ENCODE measurements at places on chromosomes 6 and 20.
A peak's percentile ranks its signal among the peaks of the same experiment; 100 is the strongest.

DNA sequence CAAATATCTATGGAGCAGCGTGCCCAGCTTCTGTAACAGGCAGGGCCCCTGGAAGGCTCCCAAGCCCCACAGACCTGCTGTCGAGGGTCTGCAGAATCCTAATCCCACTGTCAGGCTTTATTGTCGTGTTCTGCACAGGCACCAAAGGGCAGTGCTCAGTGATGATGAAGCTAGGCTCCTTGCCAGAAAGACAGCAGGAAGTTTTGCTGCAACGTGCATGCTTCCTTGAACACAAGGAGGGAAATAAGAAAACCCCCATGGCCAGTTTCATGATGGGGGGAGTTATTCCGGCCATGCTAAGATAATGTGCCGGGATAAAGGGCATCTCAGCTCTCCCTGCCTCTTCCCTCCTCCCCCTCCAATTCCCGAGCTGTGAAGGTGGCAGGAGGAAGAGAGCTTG, 109.4 kb upstream of the KCNG1 start:
- DNase-seq: no peak

DNA sequence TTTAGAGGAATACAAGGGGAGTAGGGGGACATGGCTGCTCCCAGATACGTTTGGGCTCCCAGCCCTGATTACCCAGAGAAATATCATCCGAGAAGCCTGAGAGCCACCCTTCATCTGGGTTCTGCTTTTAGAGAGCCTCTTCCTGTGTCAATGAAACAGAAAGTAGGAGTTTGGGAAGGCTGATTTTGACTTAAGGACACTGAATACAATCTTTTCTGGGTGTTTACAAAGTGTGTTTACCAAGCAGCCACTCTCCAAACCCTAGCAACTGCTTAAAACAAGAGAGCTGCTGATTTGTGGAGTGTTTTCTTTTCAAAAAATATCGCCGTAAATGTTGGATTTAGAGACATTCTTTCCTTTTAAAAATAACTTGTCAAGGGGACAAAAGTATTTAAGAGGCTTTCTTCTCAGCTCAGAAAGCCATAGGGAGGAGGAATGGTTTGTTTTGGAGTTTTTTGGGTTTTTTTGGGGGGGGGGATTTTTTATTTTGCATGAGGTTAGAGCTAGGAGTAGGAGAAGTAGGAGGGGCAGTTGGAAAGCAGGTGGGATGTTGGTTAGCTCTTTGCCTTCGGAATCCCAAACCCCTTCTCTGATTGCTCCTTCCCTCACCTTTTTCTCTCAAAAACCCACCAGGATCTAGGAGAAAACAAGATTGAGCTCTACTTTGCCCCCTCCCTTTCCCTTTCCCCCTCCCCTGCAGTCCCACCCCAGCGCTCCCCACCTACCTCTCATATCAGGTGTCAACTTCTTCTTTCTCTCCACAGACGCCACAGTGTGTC, 12.4 kb downstream of the MAFB start:
- DNase-seq: no peak

- DNase-seq: no peak
Measured at GRCh38 chr6:37922563-37922962, 103.0 kb downstream of the ZFAND3 start.

GRCh38 chr20:23227274-23227673, 123.3 kb upstream of the NXT1 start:
- DNase-seq: no peak

DNA sequence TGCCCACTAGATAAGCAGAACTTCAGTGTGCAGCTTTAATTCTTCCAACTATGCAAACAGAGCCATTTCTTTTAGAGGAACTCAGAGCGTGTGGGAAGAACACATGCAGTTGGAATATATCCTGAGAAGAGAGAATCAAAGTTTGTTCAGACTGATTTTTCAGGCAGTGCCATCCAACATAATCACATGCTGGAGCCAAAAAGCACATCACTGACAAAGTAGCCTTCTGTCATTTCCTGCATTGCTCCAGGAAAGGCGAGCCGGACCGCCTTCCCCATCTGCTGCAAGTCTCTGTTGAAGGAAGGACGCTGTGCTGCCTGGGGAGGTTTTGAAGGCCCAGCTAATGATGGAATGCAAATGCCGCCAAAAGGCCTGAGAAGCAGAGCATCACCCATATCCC, 98.4 kb downstream of the DOK5 start:
- no peak for DNase-seq

DNA sequence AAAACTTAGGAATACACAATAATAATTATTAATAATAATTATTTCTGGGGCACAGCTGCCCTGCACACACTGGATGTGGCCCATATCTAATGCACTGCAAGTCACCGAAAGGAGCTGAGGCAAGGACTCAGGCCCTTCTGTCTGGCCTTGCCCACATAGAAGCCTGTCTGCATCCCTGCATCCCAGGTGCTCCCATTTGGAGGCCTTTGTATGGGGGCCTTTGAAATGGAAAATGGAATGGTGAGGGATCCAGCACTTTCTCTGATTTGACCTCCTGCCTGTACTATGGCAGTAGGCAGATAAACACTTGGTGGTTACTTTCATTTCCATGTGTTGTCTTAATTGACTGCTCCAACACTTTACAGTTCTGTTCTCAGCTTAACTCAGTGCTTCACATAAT, 75.7 kb upstream of the PTCHD4 start:
- no peak for DNase-seq

- DNase-seq: no peak
Measured at GRCh38 chr6:38797391-38797790, 82.3 kb downstream of the DNAH8 start.

- no peak for DNase-seq
Measured at GRCh38 chr6:82872185-82872584, 193.5 kb downstream of the UBE3D start.

- DNase-seq: no peak
Measured at GRCh38 chr20:57433657-57434389, 42.6 kb downstream of the RBM38 start.

DNA sequence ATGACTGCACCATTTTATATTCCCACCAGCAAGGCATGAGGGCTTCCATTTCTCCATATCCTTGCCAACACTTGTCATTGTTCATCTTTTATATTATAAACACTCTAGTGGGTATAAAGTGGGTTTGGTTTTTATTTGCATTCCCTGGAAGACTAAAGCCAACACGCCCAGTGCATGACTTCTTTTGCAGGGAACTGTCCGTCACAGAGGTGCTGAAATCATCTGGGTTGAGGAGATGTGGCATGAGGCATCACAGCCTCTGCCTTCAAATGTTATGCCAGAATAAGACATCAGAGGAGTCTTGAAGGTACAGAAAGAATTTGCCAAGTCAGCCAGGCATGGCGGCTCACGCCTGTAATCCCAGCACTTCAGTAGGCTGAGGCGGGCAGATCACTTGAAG, 29.9 kb upstream of the FAM210B start:
- no peak for DNase-seq

DNA sequence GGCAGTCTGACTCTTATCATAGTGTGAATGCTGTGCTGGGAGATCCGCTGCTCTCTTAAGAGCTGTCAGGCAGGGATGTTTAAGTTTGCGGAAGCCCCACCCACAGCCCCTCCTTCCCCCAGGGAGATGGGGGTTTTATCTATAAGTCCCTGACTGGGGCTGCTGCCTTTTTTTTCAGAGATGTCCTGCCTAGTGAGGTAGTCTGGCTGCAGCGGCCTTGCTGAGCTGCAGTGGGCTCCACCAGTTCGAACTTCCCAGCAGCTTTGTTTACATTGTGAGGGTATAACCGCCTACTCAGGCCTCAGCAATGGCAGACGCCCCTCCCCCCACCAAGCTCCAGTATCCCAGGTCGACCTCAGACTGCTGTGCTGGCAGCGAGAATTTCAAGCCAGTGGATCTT, 75.7 kb upstream of the UST start:
- no peak for DNase-seq

DNA sequence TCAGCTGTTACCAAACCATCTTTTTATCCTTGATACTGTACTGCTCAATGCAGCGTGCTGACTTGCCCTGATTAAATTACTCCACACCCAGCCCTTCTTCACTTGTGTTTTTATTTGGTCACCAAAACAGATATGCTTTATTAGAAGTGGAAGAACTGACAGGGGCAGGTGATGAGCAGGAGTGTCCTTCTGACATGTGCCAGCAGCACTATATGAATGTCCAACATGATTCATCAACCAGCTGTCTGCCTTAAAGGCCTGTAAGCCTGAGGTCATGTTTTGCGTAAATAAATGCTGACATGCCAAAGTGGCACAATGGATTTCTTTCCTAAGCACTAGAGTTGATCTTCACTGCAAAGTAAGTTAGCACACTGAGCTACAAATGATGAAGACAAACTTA, 15.4 kb downstream of the POPDC3 start:
- DNase-seq: no peak

- DNase-seq: no peak
Measured at GRCh38 chr20:58706975-58707681, 14.5 kb downstream of the NPEPL1 start.

DNA sequence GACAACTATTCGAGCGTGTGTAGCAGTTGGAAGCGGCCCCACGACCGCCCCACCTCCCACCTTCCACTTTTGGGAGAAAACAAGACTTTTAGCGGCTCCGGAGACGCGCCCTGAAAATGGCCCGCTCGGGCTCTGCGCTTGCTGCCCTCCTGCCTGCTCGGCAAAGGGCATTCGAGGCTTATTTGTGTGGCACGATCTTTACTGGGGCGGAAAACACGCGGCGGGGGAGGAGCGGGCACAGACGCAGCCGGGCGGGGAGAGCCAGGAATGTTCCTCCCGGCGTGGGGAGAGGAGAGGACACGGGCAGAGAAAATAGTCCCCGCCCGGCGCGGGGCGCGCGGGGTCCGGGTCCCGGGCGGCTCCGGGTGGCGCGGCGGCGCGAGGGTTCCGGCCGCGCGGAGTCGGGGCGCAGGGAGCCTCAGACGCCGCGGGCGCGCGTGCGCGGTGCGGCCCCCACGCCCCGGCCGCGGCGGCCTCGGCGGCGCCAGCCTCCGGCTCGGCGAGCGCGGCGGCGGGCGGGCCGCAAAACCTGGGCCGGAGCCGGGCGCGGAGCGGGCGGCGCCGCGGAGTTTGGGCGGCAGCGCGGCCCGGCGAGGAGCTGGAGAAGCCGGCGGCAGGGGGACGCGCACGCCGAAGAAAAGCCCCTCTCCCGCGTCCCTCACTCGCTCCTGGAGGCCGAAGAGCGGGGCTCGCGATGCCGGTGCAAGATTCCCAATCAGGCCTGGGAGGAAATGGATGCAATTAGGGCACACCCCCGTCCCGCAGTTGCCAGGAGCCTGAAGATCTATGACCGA, 90.0 kb upstream of the ARID1B start:
- DNase-seq: peak; percentile 36

- no peak for DNase-seq
Measured at GRCh38 chr6:12058172-12058961, 46.3 kb downstream of the HIVEP1 start.

DNA sequence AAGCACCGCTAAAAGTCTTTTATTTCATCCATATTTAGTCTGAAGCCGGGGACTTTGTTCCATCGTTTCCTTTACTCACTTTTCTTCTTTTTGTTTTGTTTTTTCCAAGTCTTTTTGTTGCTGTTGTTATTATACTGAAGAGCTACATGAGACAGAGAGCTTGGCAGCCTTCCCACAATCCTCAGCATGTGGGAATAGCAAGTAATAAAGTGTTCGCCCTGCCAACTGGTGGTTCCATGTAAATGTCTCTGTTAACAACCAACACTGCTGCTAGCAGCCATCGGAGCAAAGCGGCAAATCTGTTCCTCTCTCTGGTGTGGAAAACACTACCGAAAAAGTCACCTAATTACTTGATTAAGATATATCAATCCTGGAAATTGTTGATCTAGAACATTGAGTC, 437.8 kb upstream of the ID4 start:
- no peak for DNase-seq

GRCh38 chr20:62624325-62624690, 18.0 kb upstream of the SLCO4A1 start:
- DNase-seq: no peak

DNA sequence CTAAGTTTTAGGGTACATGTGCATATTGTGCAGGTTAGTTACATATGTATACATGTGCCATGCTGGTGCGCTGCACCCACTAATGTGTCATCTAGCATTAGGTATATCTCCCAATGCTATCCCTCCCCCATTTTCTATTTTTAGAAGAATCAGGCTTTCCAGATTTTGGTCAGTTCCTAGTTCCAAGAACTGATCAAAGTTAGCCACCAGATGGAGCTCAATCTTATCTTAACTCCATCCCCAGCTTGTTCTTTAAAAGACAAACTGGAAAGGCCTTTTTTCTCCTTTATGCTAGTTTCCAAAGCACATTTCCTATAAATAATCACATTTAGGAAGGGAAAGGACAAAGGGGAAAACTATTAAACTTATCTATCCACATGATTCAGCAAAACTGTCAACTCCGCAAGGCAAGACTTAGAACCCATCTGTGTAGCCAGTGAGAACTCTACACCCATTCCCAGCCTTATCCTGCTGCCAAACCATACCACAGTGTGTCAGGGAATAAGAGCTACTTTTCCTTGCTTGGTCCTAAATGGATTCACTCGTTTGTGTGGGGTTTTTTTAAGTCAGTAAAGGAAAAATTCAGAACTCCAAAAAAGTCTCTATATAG, 22.8 kb upstream of the KHDC1 start:
- peak; percentile 36 for DNase-seq
